Activated T-helper 9 cell treated with anti-CD3 and anti-CD28 coated beads, Interleukin-2, amount 50 U/mL, for 16 hours (primary cell): ENCODE measurements at places on chromosomes 16 and 17.

- no peak for DNase-seq
Observed at GRCh38 chr17:7263801-7264078, 1.5 kb upstream of the CLDN7 start.

- DNase-seq, result no peak
Observed at GRCh38 chr16:71846431-71846830, 655 bp downstream of the ATXN1L start.

DNA sequence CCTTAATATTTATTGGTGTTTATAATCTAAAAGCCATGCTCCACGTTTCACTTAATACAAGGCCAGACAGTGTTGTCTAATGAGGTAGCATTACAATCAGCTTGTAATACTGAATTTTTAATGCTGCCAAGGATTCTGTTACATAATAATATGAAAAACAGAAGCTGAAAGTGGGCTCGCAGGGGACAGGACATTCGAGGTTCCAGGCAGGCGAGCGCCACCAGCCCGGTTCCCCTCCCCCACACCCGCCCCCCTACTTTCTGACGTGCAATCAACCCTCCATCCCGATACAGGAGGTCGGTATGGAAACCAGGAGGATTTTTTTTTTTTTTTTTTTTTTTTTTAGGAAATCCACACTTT lies 6.2 kb upstream of the ZFHX3 start:
- DNase-seq, result no peak

DNA sequence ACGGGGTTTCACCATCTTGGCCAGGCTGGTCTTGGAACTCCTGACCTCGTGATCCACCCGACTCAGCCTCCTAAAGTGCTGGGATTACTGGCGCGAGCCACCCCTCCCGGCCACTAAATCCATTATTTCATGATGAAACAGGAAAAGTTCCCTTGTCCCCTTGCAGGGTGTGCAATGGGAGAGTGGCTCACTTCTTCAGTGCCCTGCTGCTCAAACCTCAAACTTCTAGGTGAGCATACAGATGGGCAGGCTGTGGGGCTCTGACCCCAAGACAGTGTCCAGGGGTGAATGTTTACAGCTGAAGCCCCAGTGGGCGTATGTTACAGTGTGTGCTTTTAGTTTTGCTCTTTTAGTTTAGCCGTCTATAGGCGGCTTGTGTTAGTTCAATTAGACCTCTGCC lies 34.7 kb downstream of the GJC1 start:
- no peak for DNase-seq

GRCh38 chr16:47461598-47462266 lies 601 bp downstream of the PHKB start:
- no peak for DNase-seq

- DNase-seq, result no peak
Observed at GRCh38 chr16:68992521-68992920, 112.9 kb upstream of the HAS3 start.

GRCh38 chr16:50273382-50273690 lies 7.0 kb downstream of the ADCY7 start:
- DNase-seq, result no peak

- no peak for DNase-seq
Observed at GRCh38 chr17:79793924-79794304, 3.0 kb downstream of the CBX8 start.

DNA sequence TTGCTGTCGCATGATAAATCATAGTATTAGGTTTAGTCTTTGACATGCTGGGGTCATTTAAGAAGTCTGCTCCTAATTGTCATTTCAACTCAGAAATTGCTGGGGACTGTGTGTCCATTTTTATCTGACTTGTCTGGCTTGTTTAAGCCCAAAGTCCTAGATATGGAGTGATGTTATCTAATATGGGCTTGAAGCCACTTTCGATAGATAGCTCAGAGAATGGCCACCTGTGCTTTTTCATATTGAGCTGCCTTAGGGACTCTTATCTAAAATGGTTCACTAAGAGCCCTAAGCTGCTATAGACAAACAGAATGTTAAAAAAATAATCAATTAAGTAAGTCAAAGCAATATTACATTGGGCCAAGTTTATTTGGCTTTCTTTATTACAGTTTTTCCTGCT lies 81.6 kb upstream of the CNTNAP4 start:
- DNase-seq, result no peak

GRCh38 chr17:45668316-45668715 lies 115.8 kb upstream of the CRHR1 start:
- DNase-seq, result no peak

DNA sequence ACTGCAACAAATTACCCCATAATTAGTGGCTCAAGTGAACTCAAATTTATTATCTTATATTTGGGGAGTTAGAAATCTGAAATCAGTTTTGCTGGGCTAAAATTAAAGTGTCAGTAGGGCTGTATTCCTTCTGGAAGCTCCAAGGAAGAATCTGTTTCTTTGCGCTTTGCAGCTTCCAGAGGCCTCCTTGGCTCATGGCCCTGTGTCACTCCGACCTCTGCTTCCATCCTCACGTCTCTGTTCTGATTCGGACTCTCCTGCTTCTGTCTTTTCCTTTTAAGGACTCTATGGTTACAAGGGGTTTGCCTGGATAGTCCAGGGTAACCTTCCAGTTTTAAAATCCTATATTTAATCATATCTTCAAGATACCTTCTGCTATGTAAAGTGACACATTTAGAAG lies 232.1 kb downstream of the CA10 start:
- no peak for DNase-seq

- DNase-seq, result no peak
Observed at GRCh38 chr17:78267253-78268073, 36.0 kb downstream of the TMEM235 start.

- DNase-seq, result no peak
Observed at GRCh38 chr16:79982862-79983261, 382.3 kb upstream of the MAF start.
